ENCODE measurements at places on chromosomes 1 and 21. TPM values are rescaled to one million over a fixed set of nuclear protein-coding genes. Genes with fewer than 3 reads are reported as not detected.

AJAP1 gene
- 25.4 TPM for total RNA-seq

FHAD1 gene
- total RNA-seq, result 6.5 TPM

DTL gene
- 5.5 TPM for total RNA-seq

AKR7A3 gene
- 2.1 TPM for total RNA-seq

AGBL4 gene
- total RNA-seq, result 12.2 TPM

ROR1 gene
- total RNA-seq, result 2.3 TPM

TMIGD3 gene
- total RNA-seq, result 4.8 TPM

OR10J4 gene
- not detected for total RNA-seq

HCRTR1 gene
- 2.5 TPM for total RNA-seq

CFAP141 gene
- not detected for total RNA-seq

VWA5B1 gene
- 4.8 TPM for total RNA-seq

TLR5 gene
- 1.8 TPM for total RNA-seq

RIPK4 gene
- not detected for total RNA-seq

DEPDC1 gene
- total RNA-seq, result 5.1 TPM

OSCP1 gene
- total RNA-seq, result 28.1 TPM

OR2T33 gene
- total RNA-seq, result not detected

ELF3 gene
- not detected for total RNA-seq

MTARC2 gene
- 9.0 TPM for total RNA-seq

CLCA1 gene
- total RNA-seq, result not detected

LRRC39 gene
- 11.3 TPM for total RNA-seq

EPHA8 gene
- 10.4 TPM for total RNA-seq

DCDC2B gene
- total RNA-seq, result not detected

MECR gene
- total RNA-seq, result 29.1 TPM

RASAL2 gene
- 51.0 TPM for total RNA-seq

SPRR2G gene
- total RNA-seq, result not detected

RGSL1 gene
- not detected for total RNA-seq

THRAP3 gene
- 105 TPM for total RNA-seq

ADCY10 gene
- 0.69 TPM for total RNA-seq

BRDT gene
- not detected for total RNA-seq

GJA9 gene
- total RNA-seq, result not detected

CNIH3 gene
- total RNA-seq, result 21.5 TPM

FCRL2 gene
- total RNA-seq, result not detected

RYR2 gene
- 27.9 TPM for total RNA-seq

B3GALT5 gene
- 3.2 TPM for total RNA-seq

TTC39A gene
- total RNA-seq, result 15.2 TPM

CTSE gene
- not detected for total RNA-seq

ST3GAL3 gene
- total RNA-seq, result 53.1 TPM

AMY1A gene
- total RNA-seq, result not detected

CENPL gene
- total RNA-seq, result 16.8 TPM

HSPB7 gene
- total RNA-seq, result 0.23 TPM

SPATA1 gene
- 1.4 TPM for total RNA-seq

Data from diencephalon (tissue), 1 donor.